ENCODE measurements at places on chromosomes 3 and 15. TPM values are rescaled to one million over a fixed set of nuclear protein-coding genes. Genes with fewer than 3 reads are reported as not detected.

DNA sequence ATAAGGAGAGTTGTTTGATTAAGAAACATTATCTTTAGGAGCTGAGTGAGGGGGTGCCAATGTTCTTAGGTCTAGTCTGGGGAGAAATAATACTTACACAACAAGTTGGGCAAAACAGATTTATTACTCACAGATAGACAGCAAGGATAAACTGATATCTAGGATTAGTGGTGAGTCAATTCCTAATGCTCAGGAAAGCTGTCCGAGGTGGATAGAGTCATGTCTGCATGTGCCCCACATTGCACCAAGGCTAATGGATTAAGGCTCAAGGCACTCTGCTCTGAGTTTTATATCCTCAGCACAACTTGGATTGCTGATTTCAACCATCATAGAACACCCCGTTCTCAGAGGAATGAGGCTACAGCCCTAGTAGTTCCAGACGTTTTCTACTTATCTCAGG, 1042.3 kb downstream of the OTOL1 start:
- no peak for DNase-seq

DNA sequence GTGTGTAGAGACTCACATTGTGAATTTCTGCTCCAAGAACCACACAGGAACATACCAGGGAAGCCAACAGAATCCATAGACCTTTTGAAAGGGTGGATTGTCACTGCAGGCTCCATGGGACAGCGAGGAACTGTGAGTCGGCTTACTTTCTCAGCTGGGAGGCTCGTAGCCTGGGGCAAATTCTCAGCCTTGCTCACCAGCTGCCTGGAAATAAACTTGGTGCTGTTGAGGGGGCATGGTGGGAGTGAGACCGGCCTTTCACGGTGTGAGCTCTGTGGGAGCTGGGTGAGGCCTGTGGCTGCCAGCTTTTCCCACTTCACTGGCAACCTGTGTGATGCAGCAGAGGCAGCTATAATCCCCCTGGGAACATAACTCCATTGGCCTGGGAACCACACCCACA, 146.6 kb upstream of the P2RY1 start:
- DNase-seq, result no peak

DNA sequence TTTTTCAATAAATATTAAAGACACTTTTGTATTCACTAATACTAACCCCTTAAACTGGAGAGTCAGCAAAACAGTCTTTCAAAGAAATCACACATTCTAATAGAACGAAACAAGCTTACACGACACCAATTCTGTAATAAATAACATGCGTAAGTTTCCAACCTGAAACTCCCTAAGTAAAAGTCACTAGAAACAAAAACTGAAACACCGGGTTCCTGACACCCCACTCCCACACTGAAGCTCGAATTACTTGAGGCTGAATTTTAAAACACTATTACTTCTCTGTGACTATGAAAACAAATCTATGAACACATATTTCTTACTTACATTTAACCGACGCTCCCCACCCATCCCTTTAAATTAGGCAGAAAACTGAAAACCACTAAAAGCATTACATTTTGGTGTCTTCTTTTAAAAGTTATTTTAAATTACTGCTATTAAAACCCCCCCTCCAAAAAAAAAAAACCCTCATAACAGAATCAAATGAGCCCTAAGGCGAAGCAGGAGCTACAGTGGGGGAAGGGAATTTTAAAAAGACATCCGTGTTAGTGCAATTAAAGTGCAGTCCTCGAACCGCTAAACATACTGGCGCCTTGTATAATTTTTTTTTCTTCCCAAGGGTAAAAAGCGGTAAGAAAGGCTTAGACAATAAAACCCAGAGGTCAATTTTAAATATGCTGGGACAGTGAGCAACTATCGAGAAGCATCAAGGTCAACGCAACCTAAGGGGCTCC, 878 bp downstream of the SPPL2A start:
- peak; percentile 39 for DNase-seq

GRCh38 chr3:114585687-114586086, 291.9 kb downstream of the TIGIT start:
- no peak for DNase-seq

GRCh38 chr3:170560296-170560695, 25.6 kb downstream of the SLC7A14 start:
- DNase-seq, result no peak

GRCh38 chr3:180934638-180935037, 22.2 kb downstream of the FXR1 start:
- DNase-seq, result no peak

DNA sequence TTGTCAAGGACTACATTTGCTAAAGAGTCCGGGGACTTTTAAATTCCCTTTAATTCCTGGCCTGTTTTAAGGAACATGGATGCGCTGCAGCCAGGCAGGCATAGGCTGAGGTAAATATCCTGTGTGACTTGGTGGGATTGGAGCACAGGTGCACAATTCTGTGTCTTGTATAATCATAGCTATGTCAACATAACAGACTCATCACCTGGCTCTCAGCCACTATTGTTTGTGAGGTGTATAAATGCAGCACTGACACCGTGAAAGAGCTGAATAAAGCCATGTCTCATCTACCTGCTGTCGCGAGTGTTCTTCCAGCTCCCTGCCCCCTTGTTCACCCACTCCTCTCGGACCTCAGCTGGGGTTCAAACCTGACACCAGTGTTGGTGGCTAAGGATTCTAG, 109.7 kb downstream of the MFSD1 start:
- DNase-seq, result no peak

GRCh38 chr3:147620906-147621305, 211.7 kb downstream of the ZIC1 start:
- DNase-seq, result no peak

- DNase-seq, result no peak
Measured at GRCh38 chr15:22891426-22892210, 53.2 kb downstream of the NIPA2 start.

- no peak for DNase-seq
Measured at GRCh38 chr15:86797135-86797534, 717.5 kb downstream of the AGBL1 start.

- no peak for DNase-seq
Measured at GRCh38 chr3:111598552-111598951, 3.4 kb upstream of the ZBED2 start.

GRCh38 chr3:97297032-97297431, 467.5 kb upstream of the ARL6 start:
- no peak for DNase-seq

DNA sequence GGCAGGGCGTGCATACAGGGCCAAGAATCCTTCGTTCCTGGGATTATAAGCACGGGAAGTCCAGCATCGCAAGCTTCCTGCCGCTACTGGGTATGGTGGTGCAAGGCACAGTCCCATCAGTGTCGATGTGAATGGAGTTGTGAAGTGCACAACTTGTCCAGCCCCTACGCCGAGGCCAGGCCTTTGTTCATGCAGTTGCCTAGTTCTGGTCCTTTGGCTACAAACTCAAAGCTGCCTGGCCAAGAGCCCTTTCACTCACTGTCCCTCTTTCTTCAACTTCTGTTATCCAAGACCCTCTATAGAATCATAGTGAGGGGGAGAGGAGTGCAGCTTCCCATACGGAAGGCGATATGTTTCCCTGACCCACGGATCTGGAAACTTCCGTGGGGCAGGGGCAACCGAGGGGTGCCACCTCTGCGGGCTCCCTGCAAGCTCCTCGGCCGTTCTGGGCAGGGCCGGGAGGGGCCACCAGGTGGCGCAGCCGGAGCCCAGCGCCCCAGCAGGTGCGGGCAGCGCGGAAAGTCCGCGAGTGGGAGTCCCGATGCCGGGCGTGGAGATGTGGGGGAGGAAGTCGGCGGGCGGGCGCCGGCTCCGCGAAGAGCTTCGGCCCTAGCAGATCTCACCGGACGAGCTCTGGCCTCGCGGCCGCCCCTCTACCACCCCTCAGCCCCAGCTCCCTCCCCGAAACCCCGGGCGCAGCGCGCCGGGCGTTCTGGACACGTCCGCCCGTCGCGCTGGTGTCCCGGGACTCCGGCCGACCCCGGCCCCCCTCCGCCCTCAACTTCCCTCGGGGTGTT, 693 bp downstream of the RASGRP1 start:
- DNase-seq, result peak; percentile 52

GRCh38 chr3:188482929-188483328, 329.0 kb downstream of the LPP start:
- no peak for DNase-seq

DNA sequence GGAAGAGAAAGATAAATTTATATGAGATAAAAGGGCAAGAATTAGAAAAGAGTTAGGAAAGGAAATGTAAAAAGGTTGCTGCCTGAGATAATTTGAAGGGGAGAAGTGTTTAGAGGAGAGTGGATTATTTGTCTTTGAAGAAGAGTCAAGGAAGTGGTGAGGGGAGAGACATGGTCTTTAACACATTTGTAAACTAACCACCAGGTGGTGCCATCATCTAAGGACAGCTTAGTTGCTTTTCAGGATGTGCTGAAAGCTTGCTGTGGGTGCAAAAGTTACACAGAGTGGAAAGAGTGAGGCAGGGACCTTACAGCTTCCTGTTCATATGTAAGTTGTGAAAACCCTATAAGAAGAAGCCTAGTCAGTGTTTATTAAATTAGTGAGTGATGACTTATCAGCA, 114.1 kb upstream of the DNAJC19 start:
- DNase-seq, result no peak

- DNase-seq, result no peak
Measured at GRCh38 chr15:58213587-58214338, 75.6 kb downstream of the AQP9 start.

DNA sequence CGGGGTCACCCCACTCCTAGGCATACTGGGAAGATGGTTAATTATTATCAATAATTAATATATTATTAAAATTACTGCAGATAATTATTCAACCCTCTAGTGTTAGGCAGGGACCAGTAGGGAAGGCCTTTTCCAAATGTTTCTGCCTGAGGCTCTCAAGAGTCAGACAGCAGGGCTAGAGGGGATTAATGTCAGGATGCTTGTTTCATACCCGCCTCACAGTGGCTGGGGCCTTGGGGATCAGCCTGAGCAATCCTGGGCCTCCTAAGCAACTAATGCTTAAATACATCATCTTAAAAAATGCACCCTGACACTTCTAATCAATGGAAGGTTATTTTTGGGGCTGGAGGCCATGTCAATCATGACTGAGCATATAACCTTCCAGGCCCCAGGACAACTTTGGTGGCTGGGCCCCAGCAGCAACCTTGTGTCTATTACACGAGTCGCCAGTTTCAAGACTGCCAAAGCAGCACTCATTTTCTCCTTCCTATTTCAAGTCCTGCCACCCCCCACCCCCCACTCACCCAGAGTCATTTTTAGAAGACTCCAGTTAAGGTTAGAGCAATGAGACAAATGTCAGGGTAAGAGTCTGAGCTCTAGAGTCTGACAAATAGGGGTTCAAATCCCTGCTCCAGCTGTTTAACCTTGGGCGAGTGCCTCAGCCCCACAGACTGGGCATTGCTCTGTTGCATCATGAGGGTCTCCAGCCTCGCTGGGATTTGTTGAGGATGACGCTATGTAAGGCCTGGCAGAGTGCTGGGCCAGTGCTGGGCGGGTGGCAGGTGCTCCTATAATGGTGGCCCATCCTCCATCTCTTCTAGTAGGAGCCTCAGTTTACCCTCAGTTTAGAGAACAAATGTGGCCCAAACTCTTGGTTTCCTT, 6.1 kb downstream of the AMOTL2 start:
- no peak for DNase-seq

GRCh38 chr15:58473724-58474123, 41.9 kb downstream of the LIPC start:
- DNase-seq, result no peak

- DNase-seq, result no peak
Measured at GRCh38 chr15:96334705-96335410, 4.4 kb downstream of the NR2F2 start.

DNA sequence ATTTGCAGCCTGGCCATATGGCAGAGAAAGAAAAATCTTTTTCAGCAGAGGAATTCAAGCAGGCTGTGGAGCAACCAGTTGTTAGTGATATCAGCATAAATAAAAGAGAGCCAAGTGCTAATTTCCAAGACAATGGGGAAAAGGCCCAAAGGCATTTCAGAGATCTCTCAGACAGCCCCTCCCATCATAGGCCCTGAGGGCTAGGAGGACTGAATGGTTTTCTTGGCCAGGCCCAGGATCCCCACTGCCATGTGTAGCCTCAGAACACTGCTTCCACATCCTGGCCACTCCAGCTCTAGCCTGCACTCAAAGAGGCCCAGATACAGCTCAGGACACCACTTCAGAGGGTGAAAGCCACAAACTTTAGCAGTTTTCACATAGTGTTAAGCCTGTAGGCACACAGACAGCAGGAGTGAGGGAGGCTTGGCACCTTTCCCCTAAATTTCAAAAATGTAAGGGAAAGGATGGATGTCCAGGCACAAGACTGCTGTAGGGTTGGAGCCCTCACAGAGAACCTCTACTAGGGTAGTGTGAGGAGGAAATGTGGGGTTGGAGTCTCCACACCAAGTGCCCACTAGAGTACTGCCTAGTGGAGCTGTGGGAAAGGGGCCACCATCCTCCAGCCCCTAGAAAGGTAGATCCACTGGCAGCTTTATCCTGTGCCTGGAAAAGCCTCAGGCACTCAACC, 191.4 kb downstream of the TBL1XR1 start:
- DNase-seq, result no peak

DNA sequence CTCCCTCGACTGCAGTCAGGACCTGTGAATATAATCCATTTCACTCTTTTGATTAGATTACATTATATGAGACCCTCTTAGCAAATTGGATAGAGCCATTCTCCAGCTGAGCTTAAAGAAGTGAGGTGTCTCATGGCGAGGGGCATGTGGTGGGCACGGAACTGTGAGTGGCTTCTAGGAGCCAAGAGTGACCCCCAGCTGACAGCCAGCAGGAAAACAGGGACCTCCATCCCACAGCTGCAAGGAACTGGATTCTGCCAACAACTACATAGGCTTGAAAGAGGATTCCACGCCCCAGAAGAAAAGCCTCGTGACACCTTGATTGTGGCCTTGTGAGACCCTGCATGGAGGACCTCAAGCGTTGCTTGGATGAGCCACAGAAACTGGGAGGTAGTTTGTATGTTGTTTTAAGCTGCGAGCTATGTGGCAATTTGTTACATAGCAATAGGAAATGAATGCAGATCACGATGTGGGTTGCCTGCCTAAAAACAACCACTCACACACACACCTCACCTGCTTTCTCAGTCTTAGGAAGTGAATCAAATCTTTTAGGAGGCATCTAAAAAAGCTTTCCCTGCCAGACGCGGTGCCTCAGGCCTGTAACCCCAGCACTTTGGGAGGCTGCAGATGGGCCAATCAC, 84.2 kb upstream of the BHLHE40 start:
- DNase-seq, result no peak

DNA sequence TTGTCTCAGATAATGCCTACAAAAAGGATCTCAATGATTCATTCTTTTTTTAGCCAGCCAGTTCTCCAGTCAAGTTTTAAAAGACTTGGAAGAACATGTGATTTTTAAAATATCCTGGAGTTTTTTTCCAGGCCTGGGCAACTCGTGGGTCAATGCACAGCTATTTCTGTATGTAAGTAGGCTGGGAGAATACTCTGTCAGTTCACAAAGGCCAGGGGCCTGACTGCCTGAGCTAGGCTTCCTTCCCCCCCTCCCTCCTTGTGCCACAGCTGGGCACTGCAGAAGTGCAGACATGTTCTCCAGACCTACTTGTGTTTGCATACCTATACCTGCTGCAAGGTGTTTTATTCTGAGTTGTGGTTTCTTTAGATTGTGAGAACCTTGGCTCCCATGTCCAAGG, 43.7 kb downstream of the CTDSPL start:
- no peak for DNase-seq

The ZNF80 gene
- polyA plus RNA-seq, result not detected

The COLQ gene
- polyA plus RNA-seq, result 4.0 TPM

The CACNA2D3 gene
- 1.6 TPM for polyA plus RNA-seq

The CCDC51 gene
- 28.7 TPM for polyA plus RNA-seq
